EH (cell line): ENCODE measurements at places on chromosomes 2 and 18.
A peak's percentile ranks its signal among the peaks of the same experiment; 100 is the strongest.

DNA sequence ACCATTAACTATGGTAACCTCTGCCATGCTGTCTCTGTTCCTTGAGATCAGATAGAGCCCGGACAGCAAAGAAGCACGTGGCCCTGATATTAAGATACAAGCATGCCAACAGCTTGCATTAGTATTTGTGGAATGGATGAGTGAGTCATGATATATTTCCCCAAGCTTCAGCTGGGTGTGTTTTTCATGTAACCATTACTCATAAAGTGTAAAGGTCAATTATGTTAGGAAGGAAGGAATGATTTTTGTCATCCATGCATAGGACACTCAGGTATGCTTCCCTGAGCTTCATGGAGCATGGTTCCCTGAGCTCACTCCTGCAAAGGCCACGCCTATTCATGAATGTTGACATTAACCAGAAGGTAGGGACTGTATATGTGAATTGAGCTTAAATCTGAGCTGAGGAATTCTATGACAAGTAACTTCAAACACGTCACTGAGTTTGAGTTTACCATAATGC is 74.6 kb downstream of the ARL4C start:
- DNase-seq, result peak; percentile 95

- DNase-seq, result peak; percentile 23
Observed at GRCh38 chr18:35618696-35619095, 37.2 kb downstream of the GALNT1 start.

DNA sequence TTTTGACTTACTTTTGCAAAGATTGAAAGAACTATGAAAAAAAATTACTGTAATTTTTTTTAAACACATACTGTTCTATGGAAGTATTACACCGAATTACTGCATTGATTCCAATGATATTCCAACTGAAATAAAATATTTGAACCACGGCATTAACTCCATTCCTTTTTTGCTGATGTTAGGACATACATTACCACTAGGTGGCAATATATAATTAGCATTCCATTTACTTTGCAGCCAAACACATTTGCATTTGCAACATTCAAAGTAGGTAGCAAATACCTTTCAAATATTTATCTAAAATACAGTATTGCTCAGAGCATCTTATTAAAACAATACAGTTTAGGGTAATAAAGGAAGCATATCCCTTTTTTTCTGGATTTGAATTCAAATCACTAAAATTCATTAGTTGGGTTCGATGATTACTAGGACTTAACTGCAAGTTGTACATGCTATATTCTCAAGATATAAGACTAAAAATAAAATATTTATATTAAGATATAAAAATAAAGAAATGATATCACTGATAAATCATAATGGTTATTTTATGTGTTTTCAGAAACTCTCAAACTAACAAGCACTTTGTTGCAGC is 31.3 kb downstream of the LANCL1 start:
- peak; percentile 35 for DNase-seq

- no peak for DNase-seq
Observed at GRCh38 chr2:48442610-48443360, 87.2 kb upstream of the STON1 start.

DNA sequence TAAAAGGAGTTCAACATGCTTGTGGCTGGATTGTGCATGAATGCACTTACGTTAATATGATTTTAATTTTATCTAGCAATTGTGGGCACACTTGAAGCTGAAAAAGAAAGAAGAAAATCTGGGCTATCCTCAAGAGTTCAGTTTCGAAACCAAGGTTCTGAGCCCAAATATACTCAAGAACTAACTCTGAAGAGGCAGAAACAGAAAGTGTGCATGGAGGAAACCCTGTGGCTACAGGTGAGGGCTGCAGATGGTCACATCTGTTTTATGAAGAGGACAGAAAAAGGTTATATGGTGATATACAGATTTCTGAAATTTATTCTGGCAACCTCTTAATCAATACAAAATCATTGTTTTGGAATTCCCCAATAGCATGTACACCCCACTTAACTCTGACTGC is 57.3 kb downstream of the ITGA6 start:
- DNase-seq, result no peak

- peak; percentile 40 for DNase-seq
Observed at GRCh38 chr2:31558401-31559295, 22.1 kb downstream of the SRD5A2 start.

DNA sequence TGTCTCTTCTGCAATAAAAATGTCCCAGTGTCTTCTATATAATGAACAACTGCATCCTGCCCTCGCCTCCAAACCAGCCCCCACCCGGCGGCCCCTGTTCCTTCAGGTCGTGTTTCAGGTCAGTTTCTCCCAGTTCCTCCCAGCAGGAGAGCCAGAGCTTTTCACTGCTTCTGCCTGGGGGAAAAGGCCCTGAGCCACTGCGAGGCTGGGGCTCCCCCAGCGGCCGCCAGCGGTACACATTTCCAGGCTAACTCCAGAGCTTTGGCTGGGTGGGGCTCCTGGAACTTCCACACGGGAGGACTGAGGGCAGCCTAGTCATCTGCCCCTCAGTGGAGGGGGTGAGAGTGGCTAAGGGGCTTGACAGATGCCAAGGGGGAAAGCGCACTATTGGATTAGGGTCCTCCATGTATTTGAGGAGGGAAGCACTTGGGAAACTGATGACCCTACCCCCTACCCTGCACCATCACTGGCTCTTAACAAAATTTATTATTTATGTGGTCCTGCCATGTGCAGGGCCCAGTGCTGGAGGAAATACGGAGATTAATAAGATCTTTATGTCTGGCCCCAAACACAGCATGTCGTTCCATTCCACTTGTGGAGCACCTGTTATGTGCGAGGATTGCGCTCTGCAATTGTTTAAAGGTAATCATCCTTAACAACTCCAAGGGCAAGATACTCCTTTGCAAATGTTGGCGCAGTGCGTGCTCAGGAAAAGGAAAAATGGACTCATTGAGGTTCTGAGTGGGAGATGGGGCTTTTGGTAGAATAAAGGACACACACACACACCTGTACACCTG is 17.3 kb upstream of the CYS1 start:
- peak; percentile 73 for DNase-seq

- peak; percentile 5 for DNase-seq
Observed at GRCh38 chr18:53745224-53745967, 479.1 kb downstream of the MBD2 start.

GRCh38 chr2:217652761-217653639 is 349.8 kb downstream of the TNS1 start:
- DNase-seq, result peak; percentile 98

- peak; percentile 40 for DNase-seq
Observed at GRCh38 chr2:20916604-20917286, 93.8 kb upstream of the LDAH start.

GRCh38 chr2:58798676-58799208 is 557.6 kb upstream of the FANCL start:
- DNase-seq, result no peak

- peak; percentile 94 for DNase-seq
Observed at GRCh38 chr2:224145751-224146355, 106.8 kb upstream of the SERPINE2 start.

DNA sequence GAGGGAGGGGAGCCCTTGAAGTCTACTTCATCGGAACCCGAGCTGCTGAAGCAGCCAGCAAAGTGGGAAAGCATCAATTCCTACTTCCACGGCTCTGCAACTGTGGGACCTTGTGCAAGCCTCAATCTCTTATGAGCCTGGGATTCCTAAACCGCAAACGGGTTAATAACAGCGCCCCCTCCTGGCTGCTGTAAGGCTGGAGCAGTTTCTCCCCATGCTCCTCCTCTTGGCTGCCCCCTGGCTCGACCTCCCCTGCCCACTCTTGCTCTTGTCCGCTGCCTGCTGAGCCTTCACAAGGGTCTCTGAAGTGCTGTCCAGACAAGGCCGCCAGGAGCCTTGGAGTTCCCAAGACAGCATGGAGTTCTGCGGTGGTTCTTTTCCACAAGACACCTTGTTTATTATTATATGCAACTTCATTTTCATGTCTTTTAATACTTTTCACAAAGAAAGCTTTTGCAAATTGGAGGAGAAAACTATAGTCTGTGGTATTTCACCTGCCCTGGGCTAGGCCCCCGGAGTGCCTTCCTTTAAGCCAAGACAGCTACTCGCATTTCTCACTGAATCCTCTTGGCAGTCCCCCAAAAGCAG is 157.2 kb downstream of the DDX1 start:
- DNase-seq, result peak; percentile 2

DNA sequence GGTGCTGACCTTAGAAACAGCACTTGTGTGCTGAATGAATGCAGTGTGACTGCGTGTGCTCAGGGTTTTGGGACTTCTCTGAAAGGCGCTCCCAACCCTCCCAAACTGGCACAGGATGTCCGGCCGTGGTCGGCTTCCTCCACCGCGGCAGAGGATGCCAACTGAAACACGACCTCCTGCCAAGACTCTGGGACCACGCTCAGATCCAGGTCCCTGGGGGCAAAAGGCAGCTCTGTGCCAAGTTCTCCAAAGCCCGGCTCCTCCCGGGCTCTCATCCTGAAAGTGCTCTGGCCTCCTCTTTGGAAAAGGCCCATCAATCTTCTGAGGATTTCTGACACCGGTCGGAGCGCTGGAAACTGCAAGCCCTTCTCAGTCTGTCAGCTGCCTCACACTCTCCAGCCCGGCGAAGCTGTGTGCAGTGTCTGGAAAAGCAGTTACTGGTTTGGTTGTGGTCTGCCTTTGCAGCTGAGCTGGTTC is 32.3 kb upstream of the ZBTB7C start:
- no peak for DNase-seq

- no peak for DNase-seq
Observed at GRCh38 chr18:3875376-3875775, 425.4 kb downstream of the TGIF1 start.

DNA sequence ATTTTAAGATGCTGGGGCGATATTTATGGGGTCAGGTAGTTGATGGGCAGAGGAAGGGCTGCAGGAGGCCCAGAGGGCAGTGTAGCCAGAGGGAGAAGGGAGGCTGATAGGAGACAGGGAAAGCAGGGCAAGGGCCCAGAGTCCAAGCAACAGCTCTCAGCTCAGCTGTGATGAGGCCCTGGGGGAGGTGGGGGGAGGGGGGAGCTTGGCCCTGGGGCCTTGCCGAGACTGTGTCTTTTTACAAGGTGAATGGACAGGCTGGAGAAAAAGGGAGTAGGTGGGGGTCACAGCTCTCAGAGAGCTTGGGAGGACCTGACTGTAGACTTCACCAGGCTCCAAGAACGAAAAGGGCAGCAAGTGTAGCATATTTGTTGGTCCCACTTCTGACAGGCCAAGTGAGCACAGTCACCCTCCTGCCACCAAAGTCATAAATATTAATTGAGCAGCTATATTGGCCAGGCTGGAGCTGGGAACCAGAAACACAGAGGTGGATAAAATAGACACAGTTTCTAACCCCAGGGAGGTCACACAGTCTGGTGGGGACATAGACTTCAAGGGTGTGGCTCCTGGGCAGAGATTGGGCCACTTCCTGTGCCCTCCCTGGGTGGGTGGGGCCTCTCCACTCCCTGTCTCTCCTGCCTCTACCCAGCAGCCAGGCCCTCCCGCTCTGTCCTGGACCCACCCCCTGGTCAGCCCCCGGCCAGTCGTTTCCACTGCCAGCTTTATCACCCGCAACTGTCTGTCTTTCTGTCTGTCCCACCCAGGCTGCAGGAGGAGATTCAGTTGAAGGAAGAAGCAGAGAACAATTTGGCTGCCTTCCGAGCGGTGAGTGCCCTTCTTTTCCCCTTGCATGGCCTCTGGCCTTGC is 1.4 kb downstream of the DES start:
- DNase-seq, result no peak

DNA sequence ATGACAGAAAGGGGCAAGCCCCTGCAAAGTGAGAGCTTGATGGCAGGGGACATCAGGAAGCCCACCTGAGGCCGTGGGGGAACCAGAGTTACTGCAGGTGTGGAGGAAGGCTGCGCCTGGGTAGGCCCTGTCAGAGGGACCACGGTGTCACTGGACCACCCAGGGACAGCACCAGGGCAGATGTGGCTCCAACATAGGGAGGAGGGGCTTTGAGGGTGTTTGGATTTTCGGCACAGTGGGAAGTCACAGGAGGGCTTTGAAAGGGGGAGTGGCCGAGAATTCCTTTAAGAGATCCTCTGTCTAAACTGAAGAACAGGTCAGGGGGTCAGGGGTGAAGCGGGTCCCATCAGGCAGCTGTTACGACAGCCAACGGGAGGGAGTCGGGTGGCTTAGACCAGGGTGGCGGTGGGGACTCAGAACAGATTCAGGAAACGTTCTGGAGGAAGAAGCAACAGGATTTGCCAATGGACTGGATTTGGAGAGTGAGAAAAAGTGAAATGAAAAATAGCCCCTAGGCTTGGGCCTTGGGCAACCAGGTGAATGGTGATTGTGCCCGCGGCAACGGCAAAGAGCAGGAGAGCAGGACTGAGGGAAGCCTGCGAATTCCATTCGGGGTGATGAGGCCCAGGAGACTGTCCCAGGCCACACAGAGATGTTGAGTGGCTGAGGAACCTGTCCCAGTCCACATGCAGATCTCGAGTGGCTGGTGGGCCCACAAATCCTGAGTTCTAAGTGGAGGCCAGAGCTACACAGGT is 166.1 kb downstream of the LAMA1 start:
- no peak for DNase-seq

DNA sequence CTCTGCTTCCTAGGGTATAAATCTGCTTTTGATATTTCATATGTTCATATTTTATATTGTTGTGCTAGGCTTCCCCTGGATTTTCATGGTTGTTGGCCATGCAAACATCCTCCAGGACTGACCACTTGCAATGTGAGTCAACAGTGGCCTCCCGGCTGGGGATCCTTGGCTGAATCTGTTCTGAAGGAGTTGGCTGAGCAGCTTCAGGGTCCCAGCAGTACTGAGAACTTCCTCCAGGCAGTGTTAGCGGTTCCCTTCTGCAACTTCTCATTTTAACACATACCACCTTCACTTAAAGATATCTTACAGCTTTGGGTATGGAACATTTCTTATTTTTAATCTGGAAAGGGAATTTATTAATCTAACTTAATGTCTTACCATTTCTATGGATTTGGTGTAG is 122.1 kb downstream of the DTNB start:
- peak; percentile 12 for DNase-seq

DNA sequence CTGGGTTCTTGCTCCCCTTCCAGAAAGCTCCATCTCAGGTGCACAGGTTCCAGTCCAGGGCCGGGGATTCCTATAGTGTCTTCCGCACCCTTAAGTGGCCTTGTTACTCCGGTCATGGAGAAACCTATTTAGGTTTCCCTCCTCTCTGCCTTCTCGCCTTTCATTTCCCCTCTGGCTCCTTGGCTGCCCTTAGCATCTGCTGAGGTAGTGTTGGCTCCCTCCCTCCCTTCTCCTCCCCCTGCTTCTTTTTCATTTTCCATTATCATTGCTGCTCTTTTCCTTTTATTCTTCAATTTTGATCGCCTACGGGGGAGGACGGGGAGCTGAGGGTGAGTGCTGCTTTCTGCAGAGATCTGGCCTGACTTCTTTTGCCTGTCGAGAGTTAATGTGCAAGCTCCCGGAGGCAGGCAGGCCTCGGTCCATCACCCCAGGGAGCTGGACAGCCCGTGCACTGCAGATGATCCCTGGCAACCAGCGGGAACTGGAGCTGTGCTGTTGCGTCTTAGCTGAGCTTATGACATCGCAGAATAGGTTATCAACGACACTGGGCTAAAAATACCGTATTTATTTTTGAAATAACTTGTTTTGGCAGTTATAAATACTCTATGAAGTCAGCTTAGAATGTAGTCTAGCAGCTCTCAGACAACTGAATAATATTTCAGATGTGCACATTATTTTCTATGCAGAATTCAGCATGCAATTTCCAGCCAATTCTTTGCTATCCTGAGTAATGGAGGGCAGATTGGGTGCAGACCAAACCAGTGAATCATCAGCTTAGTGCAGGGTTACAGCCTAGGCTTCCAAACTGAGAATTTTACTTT is 141.9 kb downstream of the SLC4A3 start:
- DNase-seq, result peak; percentile 10

- DNase-seq, result peak; percentile 89
Observed at GRCh38 chr2:151063271-151063670, 198.4 kb downstream of the RBM43 start.
